Omental fat pad (tissue), 4 donors: ENCODE measurements at places on chromosomes 13 and 19. TPM values are rescaled to one million over a fixed set of nuclear protein-coding genes. Genes with fewer than 3 reads are reported as not detected.

DNA sequence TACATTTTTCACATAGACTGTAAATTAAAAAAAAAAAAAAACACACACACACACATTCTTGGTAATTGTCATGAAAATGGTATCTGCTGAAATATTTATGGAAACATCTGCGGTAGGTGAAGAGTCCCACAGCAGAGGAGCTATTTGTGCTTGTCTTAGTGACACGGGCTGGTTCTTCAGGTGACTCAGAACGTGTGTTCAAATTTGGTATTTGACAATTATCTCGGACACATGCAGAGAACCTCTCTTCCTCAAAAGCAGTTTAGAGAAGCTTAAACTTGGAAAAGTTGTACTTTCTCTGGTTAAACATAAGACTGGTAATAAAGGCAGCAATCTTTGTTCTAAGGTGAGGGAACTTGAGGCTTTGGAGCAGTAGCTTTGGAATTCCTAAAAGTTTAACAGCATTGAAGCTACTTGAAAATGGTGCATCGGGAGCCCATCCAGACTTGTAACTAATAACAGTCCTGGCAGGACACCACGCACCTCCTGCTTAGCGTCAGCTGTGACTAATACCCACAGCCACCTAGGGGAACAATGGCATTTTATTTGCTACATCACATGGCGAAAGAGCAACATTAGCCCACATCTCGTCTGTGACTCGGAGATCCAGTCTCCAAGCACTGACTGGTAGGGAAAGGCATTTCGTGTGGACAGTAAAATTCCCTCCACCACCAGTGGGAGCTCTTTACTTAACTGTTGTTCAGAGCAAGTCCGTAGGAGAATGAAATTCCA is 1505.1 kb upstream of the SLC10A2 start:
- no peak for DNase-seq

- DNase-seq, result no peak
Observed at GRCh38 chr13:86438034-86438433, 638.8 kb upstream of the SLITRK6 start.

- DNase-seq, result no peak
Observed at GRCh38 chr13:28306325-28306724, 168.0 kb downstream of the PAN3 start.

- DNase-seq, result no peak
Observed at GRCh38 chr13:73275163-73275562, 216.4 kb downstream of the KLF5 start.

- DNase-seq, result no peak
Observed at GRCh38 chr19:39401070-39401548, 5.5 kb upstream of the ZFP36 start.

CDADC1 gene
- 9.6 TPM for total RNA-seq

LCP1 gene
- total RNA-seq, result 325 TPM

AMER2 gene
- total RNA-seq, result not detected
